Fibroblast of skin of abdomen (primary cell): ENCODE measurements at places on chromosomes 11 and 22.

- DNase-seq: no peak
Measured at GRCh38 chr11:7640816-7641215, 32.5 kb downstream of the CYB5R2 start.

GRCh38 chr11:2777871-2778629 lies 78.3 kb upstream of the KCNQ1OT1 start:
- no peak for DNase-seq

DNA sequence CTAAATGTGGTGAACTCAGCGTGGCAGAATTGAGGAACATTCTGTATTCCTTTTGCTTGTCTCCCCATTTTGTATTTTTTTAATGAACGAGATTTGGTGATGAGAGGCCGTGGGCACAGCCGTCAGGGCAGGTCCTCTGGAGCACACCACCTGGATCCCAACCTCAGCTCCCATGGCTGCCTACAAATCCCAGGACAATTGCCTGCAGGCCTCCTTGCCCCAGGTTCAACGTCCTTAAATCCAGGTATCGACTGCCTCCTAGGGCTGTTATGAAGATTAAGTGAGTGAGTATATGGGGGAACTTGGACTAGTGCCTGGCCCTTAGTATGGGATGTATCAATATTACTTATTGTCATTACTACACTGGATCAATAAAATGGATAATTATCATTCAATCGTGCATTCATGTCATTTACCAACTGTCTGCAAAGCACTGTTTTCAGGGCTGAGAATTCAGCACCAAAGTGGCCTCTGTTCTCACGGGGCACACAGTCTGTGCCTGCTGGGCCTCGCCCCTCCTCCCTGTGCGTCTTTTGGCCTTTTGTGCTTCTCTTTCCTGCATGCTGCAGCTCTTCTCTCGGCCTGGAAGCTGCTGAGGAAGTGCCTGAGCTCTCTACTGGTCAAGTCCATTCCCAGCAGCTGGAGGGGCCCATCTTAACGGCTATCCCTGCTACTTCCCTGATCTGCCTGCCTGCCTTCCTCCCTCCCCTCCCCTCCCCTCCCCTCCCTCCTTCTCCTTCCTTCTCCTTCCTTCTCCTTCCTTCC lies 1343.7 kb downstream of the BRD1 start:
- no peak for DNase-seq

DNA sequence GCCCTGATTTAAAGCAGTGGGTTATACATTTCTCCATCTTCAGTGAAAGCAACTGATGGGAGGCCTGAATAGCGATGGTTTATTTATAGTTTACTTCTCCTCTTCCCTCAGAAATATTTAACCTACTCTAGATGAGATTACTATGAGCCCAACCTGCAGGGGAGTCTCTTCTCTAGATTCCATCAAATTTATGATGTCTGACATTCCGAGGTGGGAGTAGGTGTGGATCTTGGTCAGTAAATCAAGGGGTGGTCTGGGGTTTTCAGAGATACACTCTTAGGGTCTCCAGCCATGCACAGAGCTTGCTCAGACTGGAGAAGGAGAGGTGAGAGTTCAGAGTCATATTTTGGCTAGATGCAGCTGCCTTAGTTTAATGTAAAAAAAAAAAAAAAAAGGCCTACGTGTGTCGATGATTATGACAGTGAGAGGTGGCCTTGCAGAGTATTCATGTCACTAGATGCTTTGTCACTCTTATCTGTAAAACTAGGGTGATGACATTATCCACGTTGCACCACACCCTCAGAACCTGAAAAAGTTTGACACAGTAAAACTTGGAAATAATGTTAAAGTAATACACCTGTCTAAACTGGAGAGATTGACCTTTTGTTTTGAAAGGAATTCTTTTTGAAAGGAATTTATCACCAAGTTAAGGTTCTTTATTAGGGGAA lies 81.2 kb downstream of the EXT2 start:
- DNase-seq: no peak

DNA sequence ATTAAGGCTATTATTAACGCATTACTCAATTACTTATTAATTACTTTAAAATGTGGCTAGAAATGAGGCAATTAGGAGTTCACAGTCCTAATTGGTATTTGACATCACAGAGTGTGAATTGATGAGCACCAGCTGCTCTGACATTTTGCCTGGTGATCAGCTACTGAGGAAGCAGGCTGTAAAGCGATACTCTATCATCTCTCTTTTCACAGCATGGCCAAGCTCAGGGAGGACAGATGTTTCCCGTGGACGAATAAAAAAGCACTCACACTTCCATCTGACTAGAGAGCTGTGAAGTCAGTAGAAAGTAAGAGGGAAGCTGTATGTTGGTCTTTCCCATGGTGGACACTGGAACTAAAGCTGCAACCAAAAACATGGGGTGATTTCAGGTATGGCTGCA lies 29.1 kb upstream of the SYT9 start:
- no peak for DNase-seq

- DNase-seq: no peak
Measured at GRCh38 chr22:32625985-32626384, 151.4 kb downstream of the FBXO7 start.

- no peak for DNase-seq
Measured at GRCh38 chr11:125228993-125229392, 64.4 kb downstream of the PKNOX2 start.

DNA sequence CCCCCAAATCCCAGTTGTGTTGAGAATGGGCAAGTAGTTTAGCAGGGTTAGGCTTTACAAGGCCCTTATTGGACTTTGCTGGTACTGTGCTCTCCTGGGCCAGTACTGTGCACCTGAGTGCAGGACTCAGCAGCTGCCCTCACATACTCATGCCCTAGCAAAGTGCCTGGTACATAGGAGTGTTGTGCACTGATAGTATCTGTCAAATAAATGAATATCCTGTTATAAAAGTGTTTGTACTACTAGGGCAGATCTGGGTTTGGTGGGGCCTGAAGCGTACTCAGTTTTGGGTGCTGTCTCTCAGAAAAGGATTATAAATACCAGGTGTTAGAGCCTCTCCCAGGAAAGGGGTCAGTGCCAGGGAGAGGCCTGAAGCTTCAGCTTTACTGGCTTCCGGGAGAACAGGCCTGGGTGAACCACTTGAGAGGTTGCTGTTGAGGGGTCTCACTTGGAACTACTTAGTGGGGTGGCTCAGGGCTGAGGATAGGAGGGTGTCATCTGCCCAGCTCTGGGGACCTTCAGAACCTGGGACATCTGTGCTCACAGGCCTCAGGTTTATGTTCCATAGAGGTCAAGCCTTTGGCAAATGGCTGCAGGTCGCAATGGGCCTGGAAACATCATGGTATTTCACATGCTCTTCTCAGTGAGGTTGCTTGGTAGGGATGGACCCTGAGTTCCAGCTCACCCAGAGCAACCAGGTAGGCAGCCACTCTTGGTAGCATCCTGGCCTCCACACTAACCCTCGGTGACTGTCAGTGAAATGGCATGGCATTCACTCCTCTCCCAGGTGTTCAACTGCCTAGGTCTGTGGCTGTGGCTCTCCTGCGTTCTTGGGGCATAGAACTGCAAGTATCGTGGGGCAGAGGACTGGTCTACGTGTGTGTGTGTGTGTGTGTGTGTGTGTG lies 106.1 kb downstream of the ZBTB16 start:
- DNase-seq: no peak

DNA sequence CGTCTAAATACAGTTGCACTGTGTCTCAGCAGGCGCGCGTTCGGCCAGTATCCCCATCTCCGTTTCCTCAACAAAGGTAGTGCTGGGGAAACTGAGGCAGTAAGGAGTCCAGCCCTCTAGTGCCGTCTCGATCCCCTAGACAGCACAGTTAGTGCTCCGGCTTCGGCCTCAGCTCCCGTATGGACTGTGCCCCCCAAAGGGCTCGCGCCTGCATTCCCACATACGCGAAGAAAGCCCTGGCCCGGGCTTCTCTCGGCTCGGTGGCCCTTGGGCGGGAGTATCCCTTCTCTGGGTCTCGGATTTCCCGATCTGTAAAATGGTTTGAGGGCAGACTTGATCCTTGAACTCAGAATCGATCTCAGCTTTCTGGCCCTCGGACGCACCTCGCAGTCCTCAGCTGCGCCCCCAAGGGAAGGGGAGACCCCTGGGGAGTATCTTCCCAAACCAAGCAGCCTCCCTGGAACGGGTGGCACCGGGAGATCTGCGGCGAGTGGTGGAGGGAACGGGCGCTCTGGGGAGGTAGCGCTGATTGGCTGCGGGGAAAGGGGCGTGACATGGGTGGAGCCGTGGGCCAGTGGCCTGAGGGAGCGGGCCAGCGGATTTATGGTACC lies 759 bp upstream of the PEX16 start:
- peak; percentile 65 for DNase-seq

GRCh38 chr11:82631722-82632630 lies 101.7 kb downstream of the FAM181B start:
- no peak for DNase-seq

DNA sequence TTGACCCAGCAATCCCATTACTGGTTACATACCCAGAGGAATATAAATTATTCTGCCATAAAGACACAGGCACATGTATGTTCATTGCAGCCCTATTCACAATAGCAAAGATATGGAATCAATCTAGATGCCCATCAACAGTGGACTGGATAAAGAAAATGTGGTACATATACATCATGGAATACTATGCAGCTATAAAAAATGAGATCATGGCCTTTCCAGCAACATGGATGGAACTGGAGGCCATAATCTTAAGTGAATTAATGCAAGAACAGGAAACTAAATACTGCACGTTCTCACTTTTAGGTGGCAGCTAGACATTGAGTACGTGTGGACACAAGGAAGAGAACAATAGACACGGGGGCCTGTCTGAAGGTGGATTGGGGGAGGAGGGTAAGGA lies 15.1 kb upstream of the WNT11 start:
- no peak for DNase-seq

GRCh38 chr11:100922121-100922520 lies 207.5 kb downstream of the PGR start:
- DNase-seq: no peak

GRCh38 chr11:113023228-113023627 lies 62.0 kb downstream of the NCAM1 start:
- peak; percentile 64 for DNase-seq

GRCh38 chr11:76629116-76629852 lies 41.3 kb downstream of the LRRC32 start:
- DNase-seq: peak; percentile 64

GRCh38 chr11:10650630-10651029 lies 42.9 kb downstream of the IRAG1 start:
- DNase-seq: no peak

DNA sequence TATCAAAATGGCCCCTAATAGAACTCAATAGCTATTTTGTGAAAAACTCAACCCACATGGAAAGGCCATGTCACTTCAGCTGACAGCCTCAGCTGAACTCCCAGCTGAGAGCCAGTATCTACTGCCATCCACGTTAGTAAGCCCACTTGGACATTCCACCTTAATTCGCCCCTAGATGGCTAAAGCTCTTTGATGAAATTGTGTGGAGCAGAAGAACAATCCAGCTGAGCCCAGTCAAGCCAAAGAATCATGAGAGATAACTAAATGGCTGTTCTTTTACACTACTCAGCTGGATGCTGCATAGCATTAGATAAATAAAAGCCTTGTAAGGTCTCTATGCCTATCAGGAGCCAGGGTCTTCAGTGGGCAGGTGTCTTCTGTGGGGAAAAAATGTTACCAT lies 396.8 kb downstream of the AASDHPPT start:
- no peak for DNase-seq

- DNase-seq: peak; percentile 81
Measured at GRCh38 chr11:95517453-95517852, 272.1 kb downstream of the FAM76B start.

DNA sequence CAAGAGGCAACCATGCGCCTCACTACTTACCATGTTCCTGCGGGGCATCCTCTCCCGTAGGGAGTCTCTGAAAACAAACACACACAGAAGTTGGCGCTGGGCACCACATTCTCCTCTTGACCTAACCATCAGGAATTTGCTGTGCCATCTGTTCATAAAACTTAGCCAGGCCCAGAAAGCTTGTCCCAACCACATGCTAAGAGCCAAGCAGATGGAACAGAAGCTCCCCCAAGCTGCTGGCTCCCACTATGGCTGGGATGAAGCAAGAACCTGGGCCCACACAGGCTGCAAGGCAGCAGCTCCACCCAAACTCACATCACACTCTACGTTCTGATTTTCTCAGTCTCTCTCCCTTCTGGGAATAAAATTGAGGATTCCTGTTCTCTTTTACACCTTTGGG lies 17.4 kb downstream of the HPS4 start:
- DNase-seq: no peak

- DNase-seq: no peak
Measured at GRCh38 chr22:32922186-32922585, 120.7 kb downstream of the TIMP3 start.

GRCh38 chr11:64593156-64594105 lies 2.4 kb downstream of the SLC22A12 start:
- DNase-seq: no peak

DNA sequence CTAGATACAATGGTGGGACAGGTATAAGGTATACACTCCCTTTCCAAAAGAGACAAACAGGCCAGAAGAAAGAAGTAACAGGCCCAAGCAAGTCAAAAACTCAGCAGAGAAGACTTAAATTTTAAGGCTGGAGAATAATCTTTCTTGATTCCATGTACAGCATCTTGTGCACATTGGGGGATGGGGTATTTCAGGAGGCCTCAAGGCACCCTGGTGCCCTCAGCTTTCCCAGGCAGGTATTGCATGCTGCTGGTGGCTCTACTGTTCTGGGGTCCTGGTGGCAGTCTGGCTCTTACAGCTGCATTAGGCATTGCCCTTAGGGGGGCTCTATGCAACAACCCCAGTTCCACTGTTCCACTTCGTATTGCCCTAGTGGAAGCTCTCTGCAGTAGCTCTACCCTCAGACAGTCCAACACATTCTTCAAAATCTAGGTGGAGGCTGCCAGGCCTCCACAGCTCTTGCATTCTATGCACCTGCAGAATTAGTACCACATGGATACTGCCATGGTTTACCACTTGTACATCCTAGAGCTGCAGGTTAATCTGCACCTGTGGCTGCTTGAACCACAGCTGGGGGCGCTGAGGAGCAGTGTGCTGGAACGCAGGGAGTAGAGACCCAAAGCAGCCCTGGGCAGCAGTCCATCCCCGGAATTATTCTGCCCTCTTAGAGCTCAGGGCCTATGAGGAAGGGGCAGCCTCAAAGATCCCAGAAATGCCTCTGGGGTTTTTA lies 4.2 kb upstream of the CTSC start:
- no peak for DNase-seq

DNA sequence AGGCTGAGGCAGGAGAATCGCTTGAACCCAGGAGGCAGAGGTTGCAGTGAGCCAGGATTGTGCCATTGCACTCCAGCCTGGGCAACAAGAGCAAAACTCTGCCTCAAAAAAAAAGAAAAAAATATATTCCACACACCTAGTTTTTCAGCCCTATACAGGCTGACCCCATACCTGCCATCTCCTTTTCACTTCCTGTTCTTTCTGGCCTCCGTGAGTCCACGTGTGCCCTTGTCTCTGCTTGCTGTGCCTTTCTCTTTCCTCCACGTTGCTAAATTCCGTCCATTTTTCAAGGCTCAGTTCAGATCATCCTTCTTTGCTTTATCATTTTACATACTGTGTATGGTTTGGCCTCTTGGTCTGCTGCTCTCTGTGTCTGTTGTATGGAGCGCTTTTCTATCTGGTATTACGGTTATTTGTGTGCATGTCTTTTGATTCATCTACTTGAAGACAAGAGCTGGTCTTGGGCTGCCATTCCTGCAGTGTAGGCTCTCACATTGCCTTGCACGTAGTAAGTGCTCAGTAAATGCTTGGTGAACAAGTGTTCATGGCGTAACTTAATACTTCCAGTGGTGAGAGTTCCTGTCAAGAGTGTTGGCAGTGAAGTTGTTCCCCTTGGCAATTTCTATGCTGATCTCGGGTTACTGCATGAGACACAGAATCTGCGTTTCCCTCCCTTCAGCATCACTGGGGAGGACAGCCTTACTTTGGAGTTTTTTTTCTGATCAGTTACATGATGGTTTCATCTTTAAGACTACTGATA lies 57.5 kb downstream of the PTPRJ start:
- no peak for DNase-seq

- no peak for DNase-seq
Measured at GRCh38 chr11:61679296-61679695, 895 bp upstream of the DAGLA start.
